ENCODE measurements at places on chromosomes 3 and 15. TPM values are rescaled to one million over a fixed set of nuclear protein-coding genes. Genes with fewer than 3 reads are reported as not detected.

CCR9 gene
- total RNA-seq, result not detected

KIF15 gene
- 0.26 TPM for total RNA-seq

MUSTN1 gene
- total RNA-seq, result 13.5 TPM

- no peak for DNase-seq
These were observed 429.8 kb upstream of the PDZRN3 start for GRCh38 chr3:74054566-74054965.

DNA sequence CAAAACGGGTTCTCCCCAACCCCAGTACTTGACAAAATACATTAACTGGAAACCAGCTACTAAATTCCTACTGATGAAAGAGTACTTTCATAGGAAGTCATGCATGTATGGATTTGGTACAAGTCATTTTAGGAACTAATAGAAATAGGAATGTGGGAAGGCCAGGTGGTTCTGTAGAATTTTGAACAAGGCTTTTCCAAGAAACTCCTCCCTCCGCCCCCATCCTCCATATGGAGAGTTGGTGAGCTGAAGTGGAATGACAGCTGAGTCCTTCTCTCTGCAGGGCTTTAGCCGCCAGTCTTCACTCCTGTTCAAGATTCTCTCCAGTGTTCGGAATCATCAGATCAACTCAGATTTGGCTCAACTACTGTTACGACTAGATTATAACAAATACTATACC, 33.2 kb downstream of the TUBGCP4 start:
- no peak for DNase-seq

Measured in esophagus muscularis mucosa (tissue), 4 donors.